Temporal lobe (tissue), 4 donors: ENCODE measurements at places on chromosomes 3 and 15. TPM values are rescaled to one million over a fixed set of nuclear protein-coding genes. Genes with fewer than 3 reads are reported as not detected.

Gene ADAMTSL3
- 16.2 TPM for total RNA-seq

Gene TJP1
- total RNA-seq, result 60.0 TPM

Gene SLC7A14
- 5.2 TPM for total RNA-seq

Gene CLRN1
- not detected for total RNA-seq

Gene XYLB
- total RNA-seq, result 2.7 TPM

Gene IQCF5
- total RNA-seq, result not detected

Gene CISH
- total RNA-seq, result 0.74 TPM

Gene CAV3
- total RNA-seq, result not detected

Gene CTXN2
- total RNA-seq, result 0.25 TPM

Gene ETV5
- total RNA-seq, result 28.8 TPM

Gene GXYLT2
- total RNA-seq, result 4.7 TPM

Gene DUOX1
- total RNA-seq, result not detected

Gene OR5K2
- total RNA-seq, result not detected

Gene POLQ
- total RNA-seq, result 2.0 TPM

Gene GCSAM
- not detected for total RNA-seq

Gene GHSR
- not detected for total RNA-seq

Gene PPIB
- total RNA-seq, result 88.0 TPM

Gene PBRM1
- 180 TPM for total RNA-seq

Gene GNAT1
- not detected for total RNA-seq

Gene TMCC1
- 53.8 TPM for total RNA-seq

Gene C3orf20
- total RNA-seq, result not detected

Gene FAM107A
- 32.2 TPM for total RNA-seq

Gene IL17RE
- total RNA-seq, result 0.49 TPM

Gene CCDC191
- total RNA-seq, result 3.4 TPM

Gene TUSC7
- 0.25 TPM for total RNA-seq

Gene SPSB4
- total RNA-seq, result 7.6 TPM

Gene CGGBP1
- 101 TPM for total RNA-seq

Gene CPN2
- not detected for total RNA-seq

Gene RAB5A
- total RNA-seq, result 73.0 TPM

Gene P2RY13
- 1.5 TPM for total RNA-seq
